ENCODE measurements at places on chromosomes 3 and 15.

DNA sequence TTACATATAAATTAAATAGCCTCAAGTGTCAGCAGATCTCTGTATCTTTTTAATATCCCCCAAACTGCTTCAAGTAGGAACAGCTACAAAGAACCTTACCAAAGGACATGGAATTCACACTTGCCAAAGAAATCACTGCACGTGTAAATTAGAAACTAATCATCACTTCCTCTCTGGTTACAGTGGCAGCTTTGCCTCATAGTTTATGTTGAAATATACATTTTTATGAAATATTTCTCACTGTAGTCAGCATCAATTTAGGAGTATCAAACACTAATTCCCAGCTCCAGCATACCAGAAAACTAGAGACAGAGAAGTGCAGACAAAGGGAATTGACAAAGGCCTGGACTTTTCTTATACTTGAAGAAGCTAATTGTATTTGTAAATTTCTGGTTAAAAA lies 260.9 kb downstream of the TIGIT start:
- DNase-seq, result no peak

GRCh38 chr3:14841836-14842235 lies 23.1 kb downstream of the FGD5 start:
- no peak for DNase-seq

DNA sequence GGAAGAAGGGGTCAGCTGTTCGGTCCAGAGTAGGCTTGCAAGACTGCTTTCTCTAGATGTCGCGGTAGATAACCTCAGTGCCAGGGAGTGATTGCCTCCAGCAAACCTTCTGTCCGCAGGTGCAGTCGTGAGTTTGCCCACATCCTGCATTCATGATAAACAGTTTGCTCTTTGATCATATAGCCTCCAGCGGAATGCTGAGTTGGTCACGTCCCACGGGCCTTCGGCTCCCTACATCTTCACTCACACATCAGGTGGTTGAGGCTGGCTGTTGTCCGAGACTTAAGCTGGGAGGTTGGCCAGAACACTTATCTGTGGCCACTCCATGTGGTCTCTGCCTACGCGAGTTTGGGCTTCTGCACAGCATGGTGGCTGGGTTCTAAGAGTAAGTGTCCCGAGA lies 62.1 kb upstream of the NR2C2 start:
- DNase-seq, result no peak

DNA sequence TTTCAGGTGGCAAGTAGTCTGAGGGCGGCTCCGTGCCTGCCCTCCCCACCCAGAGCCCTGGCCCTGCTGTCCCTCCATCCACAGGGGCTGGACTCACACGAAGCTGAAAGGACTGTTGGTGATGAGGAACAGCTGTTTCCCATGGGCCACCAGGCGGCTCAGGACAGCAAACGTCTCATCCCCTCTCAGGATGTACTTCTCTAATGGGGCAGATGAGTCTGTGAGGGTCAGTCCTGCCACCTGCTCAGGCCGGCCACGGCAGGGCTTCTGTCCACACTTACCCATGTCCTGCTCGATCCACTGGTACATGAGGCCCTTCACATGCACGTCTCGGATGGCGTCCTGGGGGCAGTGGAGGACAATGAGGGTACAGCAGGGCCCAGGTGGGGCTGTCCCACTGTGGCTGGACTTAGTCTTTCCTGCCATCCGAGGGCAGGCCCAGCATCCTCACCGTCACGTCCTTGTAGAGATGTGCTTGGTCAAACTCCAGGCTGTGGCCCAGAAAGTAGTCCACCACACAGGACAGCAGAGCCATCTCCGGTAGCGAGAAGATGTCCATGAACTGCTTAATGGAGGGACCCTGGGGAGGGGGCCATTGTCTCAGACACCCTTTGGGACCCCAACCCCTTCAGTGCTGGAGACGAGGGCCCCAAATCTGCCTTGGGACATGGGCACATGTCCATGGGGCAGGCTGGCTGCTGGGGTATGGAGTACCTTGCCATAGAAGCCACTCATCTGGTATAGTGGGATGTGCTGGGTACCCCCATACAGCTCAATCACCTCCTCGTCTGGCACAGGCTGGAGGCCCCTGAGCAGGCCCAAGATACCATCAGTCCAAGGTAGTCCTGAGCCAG lies 5.7 kb downstream of the NT5DC2 start:
- DNase-seq, result no peak

GRCh38 chr15:39770748-39771689 lies 11.6 kb downstream of the FSIP1 start:
- no peak for DNase-seq

DNA sequence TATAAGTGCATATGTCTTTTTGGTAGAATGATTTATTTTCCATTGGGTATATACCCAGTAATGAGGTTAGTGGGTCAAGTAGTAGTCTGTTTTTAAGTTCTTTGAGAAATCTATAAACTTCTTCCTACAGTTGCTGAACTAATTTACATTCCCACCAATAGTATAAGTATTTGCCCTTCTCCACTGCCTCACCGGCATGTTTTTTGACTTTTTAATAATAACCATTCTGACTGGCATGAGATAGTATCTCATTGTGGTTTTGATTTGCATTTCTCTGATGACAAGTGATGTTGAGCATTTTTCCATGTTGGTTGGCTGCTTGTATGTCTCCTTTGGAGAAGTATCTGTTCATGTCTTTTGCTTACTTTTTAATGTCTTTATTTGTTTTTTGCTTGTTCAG lies 94.1 kb upstream of the TP63 start:
- DNase-seq, result no peak

DNA sequence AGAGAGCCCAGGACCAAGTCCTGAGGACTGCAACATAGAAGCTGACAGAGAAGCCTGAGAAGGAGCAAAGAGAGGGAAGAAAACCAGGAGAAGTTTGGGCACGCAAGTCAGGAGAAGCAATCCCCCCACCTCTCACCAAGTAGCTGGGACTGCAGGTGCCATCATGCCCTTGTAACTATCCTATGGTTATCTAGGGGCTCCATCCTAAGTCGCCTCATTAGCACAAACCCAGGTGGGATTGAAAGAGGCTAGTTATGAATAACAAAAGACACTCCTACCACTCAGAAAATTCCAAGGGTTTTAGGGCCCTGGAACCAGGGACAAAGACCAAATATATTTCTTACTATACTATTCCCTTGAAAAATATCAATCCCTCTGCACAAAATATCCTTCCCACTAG lies 53.5 kb downstream of the CCR4 start:
- DNase-seq, result no peak

DNA sequence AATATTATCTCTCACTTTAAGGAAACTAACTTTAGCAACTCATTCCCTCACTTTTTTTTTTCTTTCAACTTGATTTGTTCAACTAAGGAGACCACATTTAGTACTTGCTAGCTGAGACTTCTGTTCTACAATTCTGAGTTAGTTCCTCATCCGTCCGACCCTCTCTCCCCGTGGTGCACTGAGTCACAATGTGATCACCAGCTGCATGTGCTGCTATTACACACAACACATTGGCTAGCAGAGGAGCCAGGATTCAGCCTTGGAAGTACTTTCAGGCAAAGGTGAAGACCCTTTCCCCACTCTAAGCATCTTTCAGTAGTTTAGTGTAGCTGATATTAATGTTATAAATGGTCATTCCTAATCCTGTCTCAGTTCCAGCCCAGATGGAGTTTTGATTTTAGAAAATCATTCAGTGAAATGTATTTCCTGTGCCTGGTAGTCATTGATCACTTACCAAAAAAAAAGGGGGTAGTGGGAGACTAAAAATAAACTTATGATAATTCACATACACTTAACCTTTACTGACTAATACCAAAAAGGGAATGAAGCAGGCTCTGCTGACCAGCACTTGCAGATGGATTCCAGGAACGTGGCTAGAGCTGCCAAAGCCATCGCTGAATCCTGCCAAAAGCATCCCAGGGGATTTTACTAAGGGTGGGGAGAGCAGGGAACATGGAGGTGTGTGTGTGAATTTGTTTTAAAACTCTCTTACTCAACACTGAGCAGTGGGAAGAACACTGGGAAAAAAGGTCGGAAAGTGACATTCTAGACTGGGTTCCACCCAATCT lies 424.8 kb downstream of the LPP start:
- no peak for DNase-seq

- peak; percentile 76 for DNase-seq
These were observed 71.9 kb downstream of the MGLL start for GRCh38 chr3:127750226-127751031.

- peak; percentile 20 for DNase-seq
These were observed 64.6 kb upstream of the FHIT start for GRCh38 chr3:61315871-61316270.

- DNase-seq, result no peak
These were observed 41.3 kb upstream of the ROBO1 start for GRCh38 chr3:79809106-79809505.

GRCh38 chr15:80816936-80817335 lies 37.8 kb downstream of the CEMIP start:
- no peak for DNase-seq

- DNase-seq, result no peak
These were observed 17.1 kb downstream of the TMEM108 start for GRCh38 chr3:133055339-133055738.

DNA sequence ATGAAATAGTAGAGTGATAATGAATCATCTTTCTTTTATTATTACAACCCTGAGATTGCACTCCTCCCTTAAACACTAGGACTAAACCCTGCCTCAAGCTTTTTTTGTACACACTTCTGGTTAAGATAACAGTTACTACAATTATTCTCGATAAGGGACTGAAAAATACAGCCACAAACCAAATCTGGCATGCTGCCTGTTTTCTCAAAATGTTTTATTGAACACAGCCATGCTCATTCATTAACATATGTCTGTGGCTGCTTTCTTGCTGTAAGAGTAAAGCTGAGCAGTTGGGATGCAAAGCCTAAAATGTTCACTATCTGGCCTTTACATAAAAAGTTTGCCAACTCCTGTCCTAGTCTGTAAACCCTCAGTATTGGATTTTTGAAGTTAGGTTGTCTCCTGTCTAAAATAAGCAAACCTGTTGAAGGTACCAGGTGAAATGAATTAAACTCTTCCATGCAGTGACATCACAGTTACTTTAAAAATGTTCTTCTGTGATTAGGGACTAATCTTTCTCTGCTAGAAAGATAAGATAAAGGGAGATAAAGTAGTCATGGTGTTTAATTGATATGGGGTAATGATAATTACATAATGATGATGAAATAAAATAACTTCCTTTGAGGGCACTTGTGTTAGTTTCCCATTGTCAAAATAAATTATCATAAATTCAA lies 218.2 kb downstream of the STXBP5L start:
- DNase-seq, result no peak

DNA sequence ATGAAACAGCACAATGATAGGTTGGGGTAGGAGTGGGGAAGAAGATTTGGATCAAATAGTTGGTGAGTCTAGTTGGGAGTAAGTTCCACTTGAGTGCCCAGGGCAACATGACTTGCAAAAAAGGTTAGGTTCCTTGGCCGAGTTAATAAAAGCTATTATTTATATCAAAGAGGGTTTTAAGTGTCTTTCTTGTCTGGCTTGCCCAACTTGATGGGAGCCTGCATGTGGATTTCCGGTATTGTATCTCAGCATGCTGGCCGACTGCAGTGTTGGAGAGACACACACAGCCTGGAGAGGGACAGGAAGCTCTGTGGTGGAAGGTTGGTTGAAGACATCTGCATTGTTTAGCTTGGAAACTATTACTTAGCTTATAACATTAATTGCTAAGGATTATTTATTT lies 449.5 kb upstream of the TBL1XR1 start:
- DNase-seq, result no peak

- no peak for DNase-seq
These were observed 28.9 kb downstream of the ALDH1A2 start for GRCh38 chr15:58036579-58036978.

DNA sequence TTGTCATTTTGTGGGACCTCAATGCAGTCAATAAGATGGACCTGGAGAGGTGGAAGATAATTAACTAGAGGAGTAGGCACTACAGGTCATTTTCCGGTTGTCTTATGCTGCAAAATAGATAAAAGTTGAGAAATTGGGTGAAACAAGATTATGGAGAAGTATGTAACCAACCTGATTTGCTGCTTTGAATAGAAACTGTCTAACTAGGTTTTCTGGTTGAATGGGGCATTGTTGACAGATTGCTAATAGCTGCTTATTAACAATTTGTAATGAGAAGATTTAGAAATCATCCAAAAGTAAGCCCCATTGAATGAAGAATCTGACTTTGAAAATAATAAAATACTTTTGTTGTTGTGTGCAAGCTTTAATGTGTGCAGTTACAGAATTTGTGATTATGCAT lies 26.2 kb downstream of the PIAS1 start:
- no peak for DNase-seq

GRCh38 chr3:190097025-190097424 lies 23.7 kb downstream of the P3H2 start:
- DNase-seq, result no peak

DNA sequence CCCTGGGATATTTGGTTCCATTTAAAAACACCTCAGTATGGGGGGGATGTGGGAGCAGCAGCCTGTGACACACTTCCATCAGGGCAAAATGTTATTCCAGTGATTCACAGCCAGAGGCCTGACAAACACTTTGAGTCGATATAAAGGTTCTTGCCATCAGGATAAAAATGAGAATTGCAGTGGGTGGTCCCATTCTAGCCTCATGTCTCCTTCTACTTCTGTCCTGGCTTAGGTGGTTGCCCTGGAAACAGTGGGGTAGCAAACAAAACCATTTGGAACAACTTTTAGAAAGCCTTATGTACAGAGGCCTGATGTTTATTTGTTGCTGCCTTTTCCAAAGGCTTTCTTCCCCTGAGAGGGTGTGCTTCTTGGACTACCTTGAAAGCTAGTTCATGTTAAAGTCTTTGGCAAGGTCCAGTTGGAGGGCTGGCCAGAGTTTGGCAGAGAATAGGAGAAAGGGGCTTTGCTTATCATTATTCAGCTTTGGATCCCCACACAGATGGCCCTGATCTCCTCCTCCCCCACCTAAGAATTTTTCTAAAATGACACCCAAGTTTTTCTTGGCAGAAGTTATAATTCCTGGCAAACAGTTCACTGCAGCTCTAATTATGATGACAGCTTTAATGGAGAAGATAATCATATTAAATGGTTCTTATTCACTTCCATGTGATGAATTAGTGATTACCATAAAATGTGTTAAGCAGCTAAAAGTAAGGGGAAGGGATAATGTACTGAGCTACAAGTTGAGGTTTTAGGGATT lies 84.2 kb upstream of the ZNF280D start:
- no peak for DNase-seq

GRCh38 chr15:62782071-62782841 lies 260.3 kb upstream of the TPM1 start:
- DNase-seq, result peak; percentile 38
